ENCODE measurements at places on chromosomes 13 and 19.

DNA sequence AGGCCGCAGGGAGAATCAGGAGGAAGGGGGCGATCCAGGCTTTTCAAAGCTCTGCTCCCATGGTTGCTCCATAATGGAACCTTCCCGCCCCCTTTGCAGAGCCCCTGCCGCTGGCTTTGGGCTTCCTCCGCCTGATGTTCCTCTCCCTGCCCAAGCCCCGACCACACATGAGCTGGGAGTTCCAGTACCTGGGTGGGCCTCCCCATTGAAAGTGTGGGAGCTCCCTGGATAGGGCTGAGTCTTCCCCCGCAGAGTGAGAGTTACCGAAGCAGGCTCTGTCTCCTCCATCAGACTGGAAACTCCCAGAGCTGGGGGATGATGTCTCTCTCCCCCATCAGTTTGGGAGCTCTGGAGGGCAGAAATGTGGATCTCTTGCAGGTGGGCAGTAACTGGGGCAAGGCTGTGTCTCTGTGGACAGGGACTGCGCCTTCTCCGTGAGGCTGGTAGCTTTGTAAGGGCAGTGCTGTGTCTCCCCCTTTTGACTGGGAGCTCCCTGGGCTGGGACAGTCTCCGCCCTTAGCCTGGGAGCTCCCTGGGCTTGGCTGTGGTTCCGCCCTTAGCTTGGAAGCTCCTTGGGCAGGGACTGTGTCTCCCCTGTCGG is 722 bp downstream of the DCAF15 start:
- peak; percentile 58 for DNase-seq

- peak; percentile 2 for DNase-seq
Measured at GRCh38 chr13:91572944-91573598, 174.7 kb downstream of the GPC5 start.

GRCh38 chr19:30226464-30227011 is 145.6 kb upstream of the ZNF536 start:
- no peak for DNase-seq

GRCh38 chr19:40682431-40682964 is 8.0 kb downstream of the NUMBL start:
- no peak for DNase-seq

GRCh38 chr13:37534676-37535075 is 63.9 kb downstream of the POSTN start:
- no peak for DNase-seq

DNA sequence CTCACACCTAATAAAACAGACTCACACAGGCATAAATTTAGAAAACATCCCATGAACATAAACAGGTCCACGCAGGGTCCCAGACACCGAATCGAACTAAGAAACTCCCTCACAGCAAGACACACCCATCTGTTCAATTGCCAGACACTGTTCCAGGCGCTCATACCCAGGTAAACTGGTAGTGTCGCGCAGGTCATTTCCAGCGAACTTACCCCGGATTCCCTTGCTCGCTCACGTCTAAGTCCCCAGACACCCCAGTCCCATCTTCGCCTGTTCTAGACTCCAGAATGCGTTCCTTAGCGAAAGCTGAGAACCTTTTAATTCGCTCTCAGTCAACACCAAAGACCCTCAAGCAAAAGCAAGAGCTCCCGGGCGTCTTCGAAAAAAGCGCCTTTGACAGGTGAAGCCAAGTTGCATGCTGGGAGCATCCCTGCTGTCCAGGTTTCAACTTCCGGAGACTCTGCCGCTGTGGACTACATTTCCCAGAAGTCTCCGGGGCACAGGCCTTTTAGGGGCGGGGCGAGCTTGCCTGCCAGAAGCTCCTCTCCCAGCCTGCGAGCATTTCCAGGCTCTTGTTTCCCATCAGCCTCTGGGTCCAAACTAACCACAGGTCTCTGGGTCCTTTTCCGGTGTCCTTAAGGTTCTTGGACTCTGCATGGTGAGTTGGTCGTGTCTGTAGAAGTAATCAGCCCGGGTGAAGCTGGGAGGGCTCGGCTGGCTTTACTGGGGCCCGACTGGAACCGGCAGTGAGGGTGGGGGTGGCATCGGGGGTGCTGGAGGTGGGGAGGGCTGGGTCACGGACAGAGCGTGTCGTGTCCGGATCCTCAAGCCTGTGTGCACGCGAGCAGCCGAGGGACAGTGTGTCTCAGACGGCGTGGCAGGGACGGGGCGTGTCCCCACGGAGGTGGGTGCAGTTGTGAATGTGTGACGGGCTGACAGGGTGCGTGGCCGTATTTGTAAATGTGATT is at the start of gene ZNF283:
Gene ZNF283, plus strand, starts transcription at position 535 of the 968 bp plus-strand sequence. CDS start 6,184 bp downstream, outside the sequence.
- peak; percentile 82 for DNase-seq

GRCh38 chr13:75776550-75776949 is 140.4 kb downstream of the LMO7 start:
- no peak for DNase-seq

DNA sequence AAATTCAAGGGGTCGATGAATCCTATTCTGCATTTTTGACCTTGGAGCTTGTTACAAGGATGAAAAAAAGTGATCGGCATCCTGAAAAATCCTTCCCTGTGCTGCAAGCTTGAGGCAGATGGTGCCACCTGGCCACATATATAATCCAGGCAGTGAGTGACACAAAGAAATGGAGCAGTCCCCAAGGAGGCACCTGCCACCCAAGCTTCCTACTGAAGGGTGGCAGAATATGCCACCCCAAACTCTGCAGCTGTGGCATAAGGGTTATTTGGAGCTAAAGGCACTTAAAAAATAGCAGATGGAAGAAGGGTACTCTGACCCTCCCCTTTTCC is 15.4 kb downstream of the TMEM272 start:
- DNase-seq, result no peak

DNA sequence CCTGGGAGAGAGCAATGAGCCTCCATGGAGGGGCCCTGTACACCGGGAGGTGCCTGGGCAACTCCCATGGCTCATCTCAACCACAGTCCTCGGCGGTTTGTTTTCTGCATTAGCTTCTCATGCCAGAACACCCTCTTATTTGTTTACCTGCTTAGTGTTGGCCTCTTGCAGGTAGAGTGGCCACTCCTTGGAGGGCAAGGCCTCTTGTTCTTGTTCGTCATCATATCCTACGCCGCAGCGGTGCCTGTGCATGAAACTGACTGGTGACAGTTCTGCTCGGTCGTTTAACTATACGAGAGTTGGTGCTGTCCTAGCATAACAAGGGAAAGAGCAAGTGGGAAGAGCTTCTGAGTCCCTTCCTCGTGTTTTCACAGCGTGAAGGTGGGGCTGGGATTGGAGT is 40.5 kb upstream of the RNF113B start:
- peak; percentile 29 for DNase-seq

DNA sequence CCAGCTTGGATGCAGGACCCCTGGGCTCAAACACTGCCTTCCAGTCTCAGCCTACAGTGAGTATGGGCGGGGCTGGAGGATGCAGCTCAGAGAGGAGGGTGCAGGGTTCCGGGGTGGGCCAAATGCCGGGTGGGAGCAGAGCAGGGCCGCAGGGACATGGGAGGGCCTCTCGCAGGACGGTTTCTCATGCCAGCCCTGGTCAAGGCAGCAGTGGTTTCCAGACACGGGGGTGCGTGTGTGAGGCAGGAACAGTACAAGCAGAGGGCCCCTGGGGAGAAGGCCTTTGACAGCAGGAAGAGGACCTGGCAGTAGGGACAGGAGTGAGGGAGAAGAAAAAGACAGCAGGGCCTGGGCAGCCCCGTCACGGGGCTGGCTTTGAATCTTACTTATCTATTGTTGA is 34.1 kb downstream of the CRTC1 start:
- no peak for DNase-seq

- DNase-seq, result no peak
Measured at GRCh38 chr13:97139691-97140090, 82.4 kb upstream of the MBNL2 start.

- no peak for DNase-seq
Measured at GRCh38 chr13:42119875-42120274, 71.4 kb downstream of the DGKH start.

DNA sequence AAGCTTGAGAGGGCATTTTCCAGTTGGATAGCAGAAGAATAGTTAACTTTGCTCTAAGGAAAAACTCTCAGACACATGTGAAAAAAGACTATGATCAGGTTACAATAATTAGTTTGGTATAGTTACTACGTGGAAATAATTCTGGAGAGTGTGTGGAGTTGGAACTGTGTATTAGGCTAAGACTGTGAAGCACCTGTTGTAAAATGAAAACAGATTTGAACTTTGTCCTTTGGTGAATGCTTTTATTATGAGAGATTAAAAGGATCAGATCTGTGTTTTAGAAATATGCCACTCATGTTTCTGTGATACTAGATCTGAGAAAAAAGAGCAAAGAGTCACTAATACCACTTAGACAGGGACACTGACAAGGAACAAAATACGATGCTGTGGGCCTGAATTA is 807.5 kb upstream of the ATXN8OS start:
- no peak for DNase-seq

- peak; percentile 41 for DNase-seq
Measured at GRCh38 chr19:33394006-33394722, 20.7 kb downstream of the CEBPG start.

GRCh38 chr19:46009530-46010510 is 13.0 kb downstream of the PGLYRP1 start:
- DNase-seq, result peak; percentile 53

GRCh38 chr13:98521461-98522247 is 55.3 kb downstream of the STK24 start:
- DNase-seq, result no peak

DNA sequence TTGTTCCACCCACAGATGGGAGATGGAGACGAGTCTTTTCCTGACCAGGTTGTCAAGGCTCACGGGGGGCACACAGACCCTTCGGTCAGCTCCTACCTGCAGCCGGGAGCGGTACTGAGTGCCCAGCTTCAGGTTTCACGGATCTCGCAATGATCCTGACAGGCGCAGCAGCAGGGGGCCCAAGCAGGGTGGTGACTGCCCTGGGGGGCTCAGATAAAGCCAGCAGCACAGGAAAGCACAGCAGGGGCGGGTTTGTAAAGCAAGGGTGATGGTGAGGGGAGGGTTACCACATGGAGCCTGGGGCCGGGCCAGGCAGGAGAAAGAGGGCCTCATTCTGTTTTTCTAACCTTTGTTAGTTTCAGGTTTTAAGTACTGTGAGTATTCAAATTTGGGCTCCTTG is 41.7 kb upstream of the ATP11A start:
- DNase-seq, result no peak

- no peak for DNase-seq
Measured at GRCh38 chr13:92414851-92415250, 811.8 kb upstream of the GPC6 start.

DNA sequence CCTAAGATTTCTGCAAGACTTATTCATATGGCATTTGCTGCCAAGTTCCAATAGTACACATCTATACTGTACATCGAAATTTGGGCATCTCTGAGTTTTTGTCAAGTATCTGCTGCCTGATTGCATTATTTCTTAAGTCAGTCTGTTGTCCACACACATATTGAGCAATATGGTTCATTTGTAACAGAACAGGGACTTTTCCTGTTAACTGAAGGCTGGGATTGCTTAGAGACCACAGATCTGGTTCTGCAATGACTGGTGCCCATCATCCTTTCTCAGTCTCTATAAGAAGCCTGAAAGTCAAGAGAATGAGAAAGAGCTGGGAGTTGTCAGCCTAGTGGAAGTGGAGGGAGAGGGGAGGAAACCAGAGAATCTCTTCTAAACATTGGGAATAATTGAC is 22.5 kb upstream of the MYCBP2 start:
- DNase-seq, result no peak

- peak; percentile 38 for DNase-seq
Measured at GRCh38 chr13:108508263-108508662, 121.1 kb upstream of the MYO16 start.

- no peak for DNase-seq
Measured at GRCh38 chr19:47730910-47731309, 14.4 kb upstream of the NOP53 start.

GRCh38 chr19:39582442-39582841 is 19.9 kb upstream of the LGALS13 start:
- no peak for DNase-seq

- DNase-seq, result no peak
Measured at GRCh38 chr19:54882758-54883157, 8.7 kb downstream of the FCAR start.

- peak; percentile 54 for DNase-seq
Measured at GRCh38 chr13:25977216-25977615, 74.6 kb downstream of the SHISA2 start.

DNA sequence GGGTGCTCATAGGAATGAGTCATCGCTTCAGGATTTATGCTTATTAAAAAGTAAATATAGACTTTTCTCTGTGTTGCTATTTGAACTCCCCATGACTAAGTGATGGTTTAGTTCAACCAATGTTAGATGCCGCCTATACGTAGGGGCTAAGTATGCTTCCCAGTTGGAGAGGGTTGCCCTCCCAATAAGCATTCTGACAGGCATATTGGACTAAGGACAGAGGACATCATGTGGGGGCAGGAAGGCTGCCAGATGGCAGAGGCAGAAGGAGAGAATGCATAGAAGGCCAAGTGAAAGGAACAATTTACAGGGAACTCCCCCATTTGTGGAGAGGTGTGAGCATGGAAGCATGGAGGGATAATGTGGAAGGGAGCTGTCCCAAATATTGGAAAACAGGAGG is 318.4 kb upstream of the OBI1 start:
- DNase-seq, result peak; percentile 16

- peak; percentile 82 for DNase-seq
Measured at GRCh38 chr13:106132216-106132615, 403.2 kb downstream of the EFNB2 start.

- no peak for DNase-seq
Measured at GRCh38 chr19:11446271-11446651, 10.8 kb downstream of the PRKCSH start.

- no peak for DNase-seq
Measured at GRCh38 chr19:15296353-15296752, 36.0 kb downstream of the BRD4 start.

DNA sequence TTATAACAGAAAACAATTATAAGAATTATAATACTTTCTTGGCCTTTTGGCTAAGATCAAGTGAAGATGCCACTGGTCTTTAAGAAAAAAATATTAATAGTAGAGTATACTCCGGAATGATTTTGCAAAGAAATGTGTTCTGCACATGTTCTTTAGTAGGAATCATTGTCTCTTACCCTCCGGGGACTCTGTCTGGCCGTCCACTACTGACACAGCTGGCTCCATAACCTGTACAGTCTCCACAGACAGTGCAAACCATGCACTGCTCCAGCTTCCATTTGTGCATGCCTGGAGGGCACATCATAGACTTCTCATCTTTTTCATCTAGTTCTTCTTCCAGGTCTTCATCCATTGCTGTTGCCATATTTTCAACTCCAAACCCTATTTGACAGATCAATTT is 75.9 kb downstream of the MYCBP2 start:
- no peak for DNase-seq

- no peak for DNase-seq
Measured at GRCh38 chr19:23882493-23882892, 32.2 kb upstream of the ZNF726 start.

- no peak for DNase-seq
Measured at GRCh38 chr13:79806821-79807220, 325.9 kb downstream of the NDFIP2 start.

DNA sequence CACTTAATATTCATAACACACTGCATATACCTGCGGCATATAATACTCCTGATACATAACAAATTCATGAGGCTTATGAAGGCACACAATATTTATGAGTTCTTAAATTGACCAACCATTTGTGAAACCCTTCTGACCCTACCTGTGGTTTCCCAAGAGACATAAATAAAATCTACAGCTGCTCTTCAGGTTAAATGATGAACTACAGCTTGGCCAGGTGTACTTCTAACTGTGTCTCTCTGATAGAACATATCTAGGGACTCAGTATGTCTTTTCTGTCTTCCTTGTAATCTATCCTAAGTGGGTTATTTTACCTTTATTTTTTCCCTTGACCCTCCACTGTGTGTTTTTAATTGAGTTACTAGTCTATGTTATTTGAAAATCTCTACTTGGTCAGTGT is 189.9 kb upstream of the UFM1 start:
- DNase-seq, result no peak
